Ovary (tissue), 10 donors: ENCODE measurements at places on chromosomes 7 and 10.
A peak's percentile ranks its signal among the peaks of the same experiment; 100 is the strongest.

- peak; percentile 27 for DNase-seq
These were observed 91.3 kb upstream of the DNAAF5 start for GRCh38 chr7:635227-635626.

- DNase-seq: no peak
These were observed 844 bp downstream of the GRM3 start for GRCh38 chr7:86644282-86645224.

DNA sequence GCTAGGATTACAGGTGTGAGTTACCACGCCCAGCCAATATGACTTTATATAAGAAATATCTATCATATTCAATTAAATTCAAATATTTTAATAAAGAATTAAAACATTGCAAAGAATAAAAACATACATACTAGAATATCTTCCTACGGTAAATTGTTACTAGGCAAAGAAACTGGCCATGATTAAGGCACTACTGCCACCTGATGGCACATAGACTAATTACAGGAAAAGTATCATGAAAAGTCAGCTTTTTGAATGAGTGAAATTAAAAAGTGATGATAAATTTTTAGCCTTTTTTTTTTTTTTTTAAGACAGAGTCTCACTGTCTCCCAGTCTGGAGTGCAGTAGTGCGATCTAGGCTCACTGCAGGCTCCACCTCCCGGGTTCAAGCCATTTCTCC is 30.9 kb downstream of the MRPS33 start:
- DNase-seq: no peak

DNA sequence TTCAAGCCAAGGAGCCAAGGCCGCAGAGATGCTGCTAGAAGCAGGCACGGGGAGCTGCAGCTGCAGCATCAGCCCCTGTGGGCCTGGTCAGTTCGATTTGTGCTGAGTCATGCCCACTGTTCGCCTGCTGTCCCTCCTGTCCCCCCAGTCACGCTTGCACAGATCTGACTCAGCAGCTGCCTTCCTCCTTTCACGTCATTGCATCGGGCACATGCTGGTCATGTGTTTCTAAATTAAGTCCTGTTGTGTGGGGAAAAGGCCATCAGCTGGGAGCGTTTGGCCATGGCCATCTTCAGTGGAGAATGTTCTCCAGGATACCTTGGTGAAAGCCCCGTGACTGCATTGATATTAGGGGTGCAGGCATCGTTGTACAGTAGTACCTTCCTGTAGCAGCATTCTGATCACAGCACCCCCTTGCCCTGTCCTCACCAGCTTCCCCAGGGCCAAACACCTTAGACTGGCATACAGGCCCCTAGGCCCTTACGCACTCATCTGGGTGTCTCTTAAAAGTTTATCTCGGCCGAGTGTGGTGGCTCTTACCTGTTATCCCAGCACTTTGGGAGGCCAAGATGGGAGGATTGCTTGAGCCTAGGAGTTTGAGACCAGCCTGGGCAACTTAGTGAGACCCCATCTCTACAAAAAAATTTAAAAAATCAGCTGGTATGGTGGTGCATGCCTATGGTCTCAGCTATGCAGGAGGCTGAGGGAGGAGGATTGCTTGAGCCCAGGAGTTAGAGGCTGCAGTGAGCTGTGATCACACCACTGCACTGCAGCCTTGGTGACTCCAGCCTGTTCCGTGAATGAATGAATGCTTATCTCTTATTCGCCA is 23.2 kb downstream of the POR start:
- DNase-seq: peak; percentile 37

DNA sequence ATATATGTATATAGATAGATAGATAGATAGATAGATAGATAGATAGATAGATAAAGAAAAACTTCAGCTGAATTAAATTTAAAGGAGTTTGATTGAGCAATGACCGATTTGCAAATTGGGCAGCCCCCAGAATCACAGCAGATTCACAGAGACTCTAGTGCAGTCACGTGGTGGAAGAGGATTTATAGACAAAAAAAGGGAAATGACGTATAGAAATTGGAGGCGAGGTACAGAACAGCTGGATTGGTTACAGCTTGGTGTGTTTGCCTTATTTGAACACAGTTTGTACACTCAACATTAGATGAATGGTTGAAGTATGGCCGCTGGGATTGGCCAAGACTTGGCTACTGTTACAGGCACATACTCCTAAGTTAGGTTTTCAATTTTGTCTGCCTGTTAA is 8.2 kb upstream of the PODXL start:
- DNase-seq: no peak

DNA sequence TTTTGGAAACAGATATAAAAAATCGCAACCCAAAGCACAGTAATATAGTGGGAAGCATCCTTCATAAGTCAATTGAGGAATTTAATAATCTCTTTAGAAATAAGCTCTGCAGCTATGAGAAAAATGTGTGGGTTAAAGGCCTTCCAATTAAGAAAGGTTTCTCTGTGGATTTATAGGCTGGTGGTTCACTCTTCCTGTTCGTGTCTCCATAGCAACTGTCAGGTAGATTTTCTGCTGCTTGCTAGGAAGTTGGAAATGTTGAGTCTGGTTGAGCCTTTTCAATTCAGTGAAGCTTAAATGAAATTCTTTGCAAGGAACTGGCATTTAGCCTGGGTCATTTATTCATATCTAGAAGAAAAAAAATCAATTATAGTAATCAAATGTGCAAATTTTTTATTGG is 652.8 kb upstream of the CELF2 start:
- no peak for DNase-seq
